T-cell (primary cell): ENCODE measurements at places on chromosomes 7 and 10. TPM values are rescaled to one million over a fixed set of nuclear protein-coding genes. Genes with fewer than 3 reads are reported as not detected.

The PTPRN2 gene
- 0.82 TPM for total RNA-seq

The CLRN3 gene
- not detected for total RNA-seq

The ADIRF gene
- total RNA-seq = 0.41 TPM

The GRID2IP gene
- 0.66 TPM for total RNA-seq

The MCM10 gene
- 0.82 TPM for total RNA-seq

The TECTB gene
- not detected for total RNA-seq

The STEAP1B gene
- 0.33 TPM for total RNA-seq

DNA sequence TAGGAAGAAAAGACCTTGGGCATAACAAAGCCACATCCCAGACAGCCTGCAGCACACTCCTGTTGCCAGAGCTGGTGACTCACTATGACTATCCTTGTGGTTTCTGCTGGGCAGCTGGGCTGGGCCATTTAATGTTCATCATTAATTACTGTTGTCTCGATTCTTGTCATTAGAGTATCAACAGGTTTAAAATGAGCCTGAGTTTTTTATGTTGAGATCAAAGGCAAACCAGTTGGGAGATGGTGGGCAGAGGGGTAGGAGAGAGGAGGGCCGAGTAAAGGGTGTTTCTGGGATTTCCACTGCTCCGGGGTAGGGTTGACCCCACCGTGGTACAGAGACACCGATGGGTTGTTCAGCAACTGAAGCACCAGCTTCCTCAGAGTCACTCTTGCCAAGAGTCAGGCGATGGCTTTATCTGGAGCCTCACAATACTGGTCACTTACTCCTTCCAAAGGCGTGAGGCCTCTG lies 128.7 kb upstream of the LYZL1 start:
- DNase-seq = no peak
- no peaks in the 10 kb centered on the region for H3K4me1 ChIP-seq
- no peak overlapping the region for H3K4me3 ChIP-seq
- no peak overlapping the region for H3K27ac ChIP-seq

DNA sequence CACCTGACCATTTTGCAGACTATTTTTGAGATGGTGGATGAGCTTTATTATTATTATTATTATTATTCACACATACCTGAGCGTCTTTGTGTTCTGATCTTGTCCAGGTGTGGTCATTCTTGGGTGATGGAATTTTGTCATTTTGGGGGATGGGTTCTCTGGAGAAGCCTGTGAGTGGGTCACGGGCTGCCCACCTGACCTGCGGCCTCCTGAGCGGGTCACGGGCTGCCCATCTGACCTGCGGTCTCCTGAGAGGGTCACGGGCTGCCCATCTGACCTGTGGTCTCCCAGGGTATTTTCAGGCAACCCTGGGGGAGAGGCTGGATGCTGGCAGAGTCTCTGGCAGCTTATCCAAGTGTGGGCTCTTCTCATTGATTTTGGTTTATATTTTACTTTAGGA lies 7.3 kb downstream of the SCART1 start:
- no peak overlapping the region for H3K27ac ChIP-seq
- no peaks in the 10 kb centered on the region for H3K4me1 ChIP-seq
- H3K36me3 ChIP-seq = no peaks in the 10 kb centered on the region
- no peak overlapping the region for H3K4me3 ChIP-seq
- peaks cover 4% of the 10 kb centered on the region for H3K27me3 ChIP-seq

- no peak overlapping the region for H3K4me3 ChIP-seq
- no peak overlapping the region for H3K27ac ChIP-seq
- DNase-seq = no peak
- no peaks in the 10 kb centered on the region for H3K27me3 ChIP-seq
- no peaks in the 10 kb centered on the region for H3K4me1 ChIP-seq
- H3K36me3 ChIP-seq = no peaks in the 10 kb centered on the region
Observed at GRCh38 chr10:32244421-32245207, 102.3 kb downstream of the EPC1 start.

- H3K36me3 ChIP-seq = no peaks in the 10 kb centered on the region
- H3K27ac ChIP-seq = no peak overlapping the region
- H3K27me3 ChIP-seq = no peaks in the 10 kb centered on the region
- no peak for DNase-seq
- no peak overlapping the region for H3K4me3 ChIP-seq
Observed at GRCh38 chr7:96314402-96315124, 7.3 kb downstream of the SLC25A13 start.

DNA sequence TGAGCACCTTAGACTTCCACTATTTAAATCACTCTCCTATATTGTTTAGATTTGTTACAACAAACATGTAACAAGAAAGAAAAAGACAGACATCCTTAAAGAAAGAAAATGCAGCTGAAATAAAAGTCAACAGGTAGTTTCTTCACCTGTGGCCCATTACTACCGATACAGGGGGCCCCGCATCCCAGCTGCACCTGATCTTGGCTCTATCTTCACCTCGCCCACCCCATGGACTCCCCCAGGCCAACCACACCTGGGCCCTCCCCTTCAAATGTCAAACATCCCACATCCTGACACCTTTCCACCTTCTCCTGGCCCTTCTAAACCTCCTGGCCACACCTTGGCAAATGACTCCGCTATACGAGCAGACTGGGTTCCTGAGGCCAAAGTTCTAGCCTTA lies 7.0 kb downstream of the DDX56 start:
- H3K4me1 ChIP-seq = no peaks in the 10 kb centered on the region

DNA sequence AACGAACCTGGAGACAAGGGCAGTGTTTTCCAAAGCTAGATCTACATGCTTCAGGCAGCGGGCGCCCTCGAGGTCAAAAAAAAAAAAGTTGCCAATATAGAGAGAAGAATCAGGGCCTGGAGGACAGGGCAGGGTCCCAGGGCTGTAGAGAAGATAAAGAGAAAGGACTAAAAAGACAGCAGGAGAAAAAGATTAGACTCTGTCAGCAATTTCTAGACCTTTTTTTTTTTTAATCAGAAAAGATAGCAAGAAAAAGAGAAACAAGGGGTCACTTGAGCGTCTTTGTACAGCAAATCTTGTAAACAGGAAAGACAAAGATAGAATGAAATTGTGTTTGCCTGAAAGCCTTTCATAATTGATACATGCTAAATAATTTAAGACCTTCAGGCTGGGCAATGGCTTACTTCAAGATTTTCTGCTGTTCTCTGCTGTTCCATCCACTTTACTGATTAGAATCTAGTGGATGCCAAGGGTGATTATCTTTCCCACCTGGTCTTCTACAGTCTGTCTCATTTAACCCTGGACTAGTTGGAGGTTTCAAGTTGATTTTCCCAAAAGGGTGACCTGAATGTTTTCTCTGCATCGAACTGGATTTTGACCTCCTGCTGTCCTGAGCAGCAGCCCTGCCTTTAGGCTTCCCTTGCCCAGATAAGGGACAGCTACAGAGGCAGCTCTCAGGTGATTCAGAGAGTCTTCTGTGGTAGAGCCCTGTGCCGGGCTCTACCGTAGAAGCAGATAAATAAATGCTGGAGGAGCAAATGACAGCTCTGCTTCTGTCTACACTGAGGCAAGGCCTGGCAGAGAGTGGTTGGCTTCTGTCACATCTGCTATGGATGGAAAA lies 5.1 kb downstream of the LMOD2 start:
- DNase-seq = no peak
- H3K27me3 ChIP-seq = peaks cover 13% of the 10 kb centered on the region
- H3K4me3 ChIP-seq = no peak overlapping the region
- no peaks in the 10 kb centered on the region for H3K36me3 ChIP-seq
- H3K4me1 ChIP-seq = no peaks in the 10 kb centered on the region

- H3K27ac ChIP-seq = no peak overlapping the region
- DNase-seq = no peak
- H3K4me3 ChIP-seq = no peak overlapping the region
- no peaks in the 10 kb centered on the region for H3K27me3 ChIP-seq
- H3K4me1 ChIP-seq = no peaks in the 10 kb centered on the region
Observed at GRCh38 chr10:4939224-4940072, 23.8 kb upstream of the AKR1C1 start.

- no peaks in the 10 kb centered on the region for H3K27me3 ChIP-seq
- no peaks in the 10 kb centered on the region for H3K4me1 ChIP-seq
- H3K36me3 ChIP-seq = no peaks in the 10 kb centered on the region
- DNase-seq = no peak
- no peak overlapping the region for H3K27ac ChIP-seq
Observed at GRCh38 chr7:44937426-44937825, 41.4 kb downstream of the MYO1G start.

DNA sequence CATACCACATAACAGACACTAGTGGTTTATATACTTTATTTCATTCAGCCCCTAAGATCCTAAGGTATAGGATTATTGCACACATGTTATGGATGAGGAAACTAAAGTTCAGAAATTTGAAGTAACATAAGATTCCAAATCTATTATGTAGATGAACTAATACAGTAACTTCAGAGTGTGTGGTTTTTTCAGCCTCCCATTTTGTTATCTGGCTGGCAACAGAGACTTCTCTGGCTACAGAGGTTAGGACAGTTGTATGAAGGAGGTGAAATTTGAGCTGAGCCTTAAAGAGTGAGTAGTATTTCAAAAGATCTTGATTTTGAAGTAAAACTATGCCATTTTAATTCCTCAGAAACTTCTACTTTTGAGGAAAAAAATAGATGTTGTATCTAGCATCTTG lies 125.4 kb downstream of the MAPK8 start:
- DNase-seq = no peak
- no peaks in the 10 kb centered on the region for H3K36me3 ChIP-seq
- no peaks in the 10 kb centered on the region for H3K27me3 ChIP-seq
- no peak overlapping the region for H3K4me3 ChIP-seq

- DNase-seq = no peak
- no peaks in the 10 kb centered on the region for H3K36me3 ChIP-seq
Observed at GRCh38 chr10:17144032-17144431, 14.4 kb upstream of the CUBN start.

GRCh38 chr7:43729924-43730248 lies 563 bp upstream of the COA1 start:
- H3K27ac ChIP-seq = peak overlapping the region; percentile 58
- peaks cover 5% of the 10 kb centered on the region for H3K4me1 ChIP-seq
- DNase-seq = no peak
- no peaks in the 10 kb centered on the region for H3K36me3 ChIP-seq

DNA sequence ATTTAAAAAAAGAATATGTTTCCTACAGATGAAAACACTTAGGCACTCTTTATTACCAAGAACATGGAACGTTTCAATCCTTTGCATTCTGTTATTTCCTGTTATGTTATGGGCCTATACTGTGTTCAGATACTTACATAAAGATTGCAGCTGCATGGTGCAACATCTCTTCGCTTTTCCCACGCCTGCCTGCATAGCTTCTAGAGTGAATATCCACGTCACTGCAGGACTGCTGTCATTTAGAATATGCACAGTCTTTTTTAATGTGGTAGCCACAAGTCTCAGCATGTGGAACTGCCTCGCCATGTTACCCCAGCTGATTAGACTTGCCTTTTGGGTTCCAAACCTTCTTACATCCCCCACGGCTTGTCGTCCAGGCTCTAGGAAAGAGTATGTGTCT lies 69.6 kb upstream of the GATA3 start:
- H3K4me3 ChIP-seq = no peak overlapping the region
- H3K27ac ChIP-seq = no peak overlapping the region
- DNase-seq = no peak
